ENCODE measurements at places on chromosomes 6 and 20. TPM values are rescaled to one million over a fixed set of nuclear protein-coding genes. Genes with fewer than 3 reads are reported as not detected.

Gene HLA-DMB
- total RNA-seq: 1.3 TPM

Gene CEP85L
- total RNA-seq: 1.7 TPM

Gene MYL9
- total RNA-seq: 18.1 TPM

Gene RIPPLY2
- total RNA-seq: not detected

Gene OGFRL1
- 4.1 TPM for total RNA-seq
